ENCODE measurements at places on chromosomes 1 and 21. TPM values are rescaled to one million over a fixed set of nuclear protein-coding genes. Genes with fewer than 3 reads are reported as not detected.
A peak's percentile ranks its signal among the peaks of the same experiment; 100 is the strongest.

The ARID4B gene
- 52.0 TPM for total RNA-seq

GRCh38 chr1:234499119-234499942, 20.4 kb upstream of the TARBP1 start:
- peak; percentile 93 for DNase-seq

The PTAFR gene
- 51.7 TPM for total RNA-seq

The ANGPTL3 gene
- not detected for total RNA-seq

GRCh38 chr1:81437213-81437612, 363.5 kb upstream of the ADGRL2 start:
- DNase-seq: no peak

The RYR2 gene
- total RNA-seq: 1.2 TPM

- DNase-seq: no peak
These were observed 22.0 kb downstream of the KIAA0319L start for GRCh38 chr1:35535243-35535642.

All from transverse colon (tissue), 4 donors.